ENCODE measurements at places on chromosomes 4 and X.

- DNase-seq = no peak
These were observed 1344.5 kb upstream of the PCDH7 start for GRCh38 chr4:29375716-29376115.

DNA sequence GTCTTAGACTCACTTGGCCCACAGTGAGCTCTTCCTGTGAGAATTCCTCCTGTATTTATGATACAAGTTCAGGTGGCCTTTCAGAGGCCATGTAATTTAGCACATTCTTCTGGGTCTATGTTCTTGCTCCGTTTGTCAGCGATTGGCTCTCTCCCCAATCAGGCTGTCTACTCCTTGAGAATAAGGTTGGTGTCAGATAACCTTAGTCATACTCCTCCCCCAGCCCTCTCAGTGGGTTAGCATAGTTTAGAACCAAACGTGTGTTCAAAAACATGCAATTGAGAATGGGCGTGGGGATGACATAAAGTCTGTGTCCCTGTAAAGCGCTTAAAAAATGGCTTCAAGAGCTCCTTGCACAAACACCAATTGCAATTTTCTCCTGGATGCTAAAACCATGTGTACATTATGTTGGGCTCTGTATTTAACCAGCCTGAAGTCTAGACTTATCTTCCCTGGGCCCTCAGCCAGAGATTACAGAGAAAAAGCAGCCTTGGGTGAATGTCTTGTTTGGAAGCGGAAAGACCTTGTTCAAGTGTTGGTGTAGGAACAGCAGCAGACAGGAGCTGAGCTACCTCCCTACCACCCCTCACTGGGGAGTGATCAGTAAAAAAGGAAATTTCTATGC, 9.9 kb upstream of the CT47C1 start:
- DNase-seq = no peak

GRCh38 chrX:153478746-153479145, 8.4 kb upstream of the HAUS7 start:
- no peak for DNase-seq

DNA sequence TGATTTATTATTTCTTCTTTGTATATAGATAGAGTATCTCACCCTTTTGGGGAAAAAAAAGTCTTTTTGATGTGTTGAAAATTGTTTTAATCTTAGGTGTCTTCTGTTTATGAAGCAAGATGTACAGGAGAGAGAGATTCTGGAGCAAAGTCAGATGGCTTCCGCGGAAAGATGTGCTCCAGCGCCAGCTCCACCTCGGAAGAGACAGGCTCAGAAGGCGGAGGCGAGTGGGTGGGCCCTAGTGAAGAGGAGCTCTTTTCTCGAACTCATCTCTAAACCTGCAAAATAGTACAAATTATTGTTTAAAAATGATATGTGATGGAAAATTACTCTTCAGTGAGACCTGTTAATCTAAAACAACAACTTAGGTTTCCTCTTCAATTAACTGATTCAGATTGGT, 28.9 kb upstream of the TBC1D14 start:
- DNase-seq = no peak

DNA sequence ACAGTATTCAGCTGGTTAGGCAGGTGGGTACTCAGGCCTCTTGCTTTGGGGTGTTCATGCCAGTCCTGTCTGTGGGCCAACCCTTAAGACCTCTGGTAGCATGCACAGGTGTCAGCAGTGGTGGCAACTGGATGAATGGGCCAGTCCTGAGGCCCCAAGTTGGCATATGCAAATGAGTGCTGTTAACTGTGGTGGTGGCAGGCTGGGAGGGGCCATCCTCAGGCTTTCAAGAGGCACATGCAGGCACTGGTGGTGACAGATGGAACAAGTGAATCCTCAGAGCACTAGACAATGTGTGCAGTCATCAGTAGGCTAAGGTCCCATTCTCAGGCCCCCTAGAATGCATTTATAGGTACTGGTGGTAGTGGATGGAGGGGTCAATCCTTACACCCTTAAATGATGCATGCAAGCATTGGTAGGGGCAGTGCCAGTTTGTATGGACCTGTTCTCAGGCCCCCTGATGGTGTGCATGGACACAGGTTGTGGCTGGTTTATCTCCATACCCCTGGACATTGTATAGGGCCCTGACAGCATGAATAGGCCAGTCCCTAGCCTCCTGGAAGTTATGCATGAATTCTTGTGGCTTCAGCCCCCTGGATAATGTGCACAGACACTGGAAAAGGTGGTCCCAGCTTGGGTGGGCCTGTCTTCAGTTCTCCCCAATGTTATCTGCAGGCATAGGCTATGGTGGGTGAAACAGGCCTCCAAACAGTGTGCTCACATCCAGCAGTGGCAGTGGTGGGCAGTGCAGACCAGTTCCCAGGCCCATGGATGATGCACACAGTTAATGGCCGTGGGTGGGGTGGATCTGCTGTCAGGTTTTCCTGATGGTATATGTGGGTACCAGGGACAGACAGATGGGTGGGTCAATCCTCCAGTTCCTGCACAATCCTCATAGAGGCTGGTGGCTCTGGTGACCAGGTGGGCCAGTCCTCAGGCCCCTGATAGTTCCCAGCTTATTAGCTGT, 24.7 kb downstream of the TECRL start:
- DNase-seq = no peak

- no peak for DNase-seq
These were observed 32.7 kb downstream of the SMARCAD1 start for GRCh38 chr4:94240384-94240783.

- peak; percentile 1 for DNase-seq
These were observed 20.5 kb downstream of the SLC25A5 start for GRCh38 chrX:119488749-119489148.

GRCh38 chr4:41185614-41186592, 28.4 kb downstream of the APBB2 start:
- DNase-seq = no peak

GRCh38 chr4:57410331-57411052, 300.3 kb upstream of the IGFBP7 start:
- no peak for DNase-seq

DNA sequence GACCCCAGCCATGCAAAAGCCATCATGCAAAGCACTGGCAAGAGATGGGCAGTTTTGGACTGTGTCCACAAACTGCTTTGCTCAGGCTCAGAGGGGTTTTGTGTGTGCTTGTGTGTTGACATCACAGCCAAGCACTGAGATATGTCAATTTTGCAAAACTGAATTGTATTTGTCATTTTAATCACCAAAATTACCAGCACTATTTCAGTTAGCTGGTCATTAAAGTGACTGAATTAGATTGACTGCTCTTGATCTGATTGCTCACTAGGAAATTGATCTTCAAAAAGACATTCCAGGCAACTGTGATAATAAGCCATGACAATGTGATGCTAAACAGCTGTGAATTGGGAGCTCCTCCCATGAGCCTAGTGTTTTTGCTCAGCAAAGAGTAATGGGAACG, 337.3 kb upstream of the GNPDA2 start:
- no peak for DNase-seq

GRCh38 chr4:10281996-10282395, 165.4 kb upstream of the WDR1 start:
- no peak for DNase-seq

- DNase-seq = no peak
These were observed 12.4 kb downstream of the PAQR3 start for GRCh38 chr4:78926826-78927225.

GRCh38 chrX:44785652-44786051, 58.2 kb upstream of the DUSP21 start:
- DNase-seq = no peak

- DNase-seq = no peak
These were observed 2.5 kb upstream of the GABRE start for GRCh38 chrX:151977009-151977408.

DNA sequence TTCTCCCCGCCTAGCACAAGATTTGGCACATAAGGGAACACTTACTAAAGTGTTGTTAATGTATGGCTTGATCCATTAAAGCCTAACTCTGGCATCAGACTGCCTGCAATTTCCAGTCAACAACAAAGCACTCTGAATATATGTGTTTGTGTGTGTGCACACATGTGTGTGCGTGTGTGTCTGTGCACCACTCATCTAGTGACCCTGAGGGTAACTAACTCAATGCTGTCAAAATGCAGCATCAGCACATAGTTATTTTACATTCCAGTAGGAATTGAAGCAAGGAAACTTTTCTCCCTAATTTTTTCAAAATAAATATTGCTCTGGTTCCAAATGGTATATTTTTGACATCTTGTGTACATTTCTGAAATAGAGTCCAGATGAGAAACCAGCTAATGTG, 94.4 kb downstream of the SHROOM4 start:
- DNase-seq = no peak

DNA sequence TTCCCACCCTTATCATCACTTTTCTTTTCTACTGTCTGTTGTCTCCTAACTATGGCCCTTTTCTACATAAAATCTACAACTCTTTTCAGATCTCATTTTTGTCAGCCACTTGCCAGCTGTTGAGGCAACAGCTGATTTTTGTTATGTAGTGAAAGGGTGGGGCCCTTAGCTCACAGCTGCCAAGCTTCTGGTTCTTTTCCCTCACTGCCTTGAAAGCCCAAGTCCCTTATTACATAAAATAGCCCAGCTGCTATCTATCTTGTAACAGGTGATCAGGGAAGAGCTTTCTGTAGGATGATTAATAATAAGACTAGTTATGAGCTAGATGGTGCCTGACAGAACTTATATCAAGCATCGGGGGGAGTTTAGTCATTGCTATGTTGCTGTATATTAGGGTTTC, 45.9 kb downstream of the ADGRL3 start:
- no peak for DNase-seq
